ENCODE measurements at places on chromosomes 7 and 10. TPM values are rescaled to one million over a fixed set of nuclear protein-coding genes. Genes with fewer than 3 reads are reported as not detected.

GRCh38 chr7:5423976-5424748, 528 bp upstream of the TNRC18 start:
- DNase-seq: no peak

DNA sequence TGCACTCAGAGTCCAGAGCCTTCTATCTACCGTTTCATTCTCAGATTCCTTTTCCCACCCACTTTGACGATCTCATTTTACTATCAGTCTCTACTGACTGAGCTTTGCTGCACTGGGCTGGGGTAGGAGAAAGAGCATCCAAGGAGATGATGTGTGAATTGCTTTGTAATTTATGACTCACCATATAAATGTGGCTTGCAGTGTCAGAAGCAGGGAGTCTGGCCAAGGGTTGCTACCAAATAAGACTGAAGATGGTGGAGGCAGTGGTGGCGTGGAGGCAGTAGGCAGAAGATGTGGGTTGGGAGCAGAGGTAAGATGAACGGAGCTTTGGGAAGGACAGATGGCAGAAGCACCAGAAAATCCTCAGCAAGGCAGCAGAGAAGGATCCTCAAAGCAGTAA, 73.3 kb upstream of the AGK start:
- DNase-seq: no peak

GRCh38 chr7:151460474-151460855, 20.5 kb upstream of the CRYGN start:
- no peak for DNase-seq

DNA sequence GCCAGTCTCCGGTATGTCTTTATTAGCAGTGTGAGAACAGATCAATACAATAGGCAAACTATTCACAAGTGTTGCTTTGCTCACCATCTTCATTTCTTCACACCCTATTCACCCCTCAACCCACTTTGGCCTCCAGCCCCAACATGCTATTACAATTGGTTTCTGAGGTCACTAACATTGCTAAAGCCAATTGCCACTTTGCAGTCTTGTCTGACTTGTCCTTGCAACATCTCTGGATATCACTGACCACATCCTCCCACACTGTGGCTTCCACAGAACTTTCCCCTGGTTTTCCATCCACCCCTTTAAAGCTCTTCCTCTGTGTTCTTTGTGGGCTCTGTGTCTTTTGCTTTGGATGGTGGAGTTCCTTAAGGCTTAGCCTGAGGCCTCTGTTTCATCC, 5.2 kb upstream of the APBB1IP start:
- DNase-seq: no peak

Gene NPFFR1
- not detected for total RNA-seq

All from vagina (tissue), 2 donors.